ENCODE measurements at places on chromosomes 7 and 10.

GRCh38 chr7:126937171-126937570 is 315.6 kb downstream of the GRM8 start:
- DNase-seq: no peak

- DNase-seq: no peak
These were observed 40.3 kb downstream of the HIPK2 start for GRCh38 chr7:139737221-139738100.

- DNase-seq: no peak
These were observed 12.8 kb downstream of the GATAD1 start for GRCh38 chr7:92460109-92460508.

- DNase-seq: peak; percentile 88
These were observed 513 bp downstream of the ODAD2 start for GRCh38 chr10:27998178-27998953.

- DNase-seq: no peak
These were observed 16.2 kb upstream of the BLNK start for GRCh38 chr10:96287392-96288105.

DNA sequence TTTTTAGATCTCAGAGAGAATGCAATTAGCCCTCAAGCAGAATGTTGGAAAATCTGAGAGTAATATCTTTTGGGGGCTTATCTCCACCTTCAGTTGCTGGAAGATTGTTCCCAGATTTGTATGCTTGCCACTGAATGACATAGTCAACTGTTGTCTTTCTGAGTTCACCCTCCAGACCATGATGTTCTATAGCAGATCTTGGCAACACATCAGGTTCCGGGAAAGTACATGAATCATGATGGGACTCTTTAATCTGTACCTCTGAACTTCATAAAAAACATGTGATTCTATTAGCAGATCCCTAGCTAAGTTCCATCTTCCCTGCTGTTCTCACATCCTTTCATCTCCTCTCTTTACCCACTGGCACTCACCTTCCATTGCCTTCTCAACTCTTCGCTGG is 68.9 kb downstream of the PLCE1 start:
- no peak for DNase-seq

Measured in retina (tissue), 1 donor.